ENCODE measurements at places on chromosomes 2 and 18. TPM values are rescaled to one million over a fixed set of nuclear protein-coding genes. Genes with fewer than 3 reads are reported as not detected.
A peak's percentile ranks its signal among the peaks of the same experiment; 100 is the strongest.

DNA sequence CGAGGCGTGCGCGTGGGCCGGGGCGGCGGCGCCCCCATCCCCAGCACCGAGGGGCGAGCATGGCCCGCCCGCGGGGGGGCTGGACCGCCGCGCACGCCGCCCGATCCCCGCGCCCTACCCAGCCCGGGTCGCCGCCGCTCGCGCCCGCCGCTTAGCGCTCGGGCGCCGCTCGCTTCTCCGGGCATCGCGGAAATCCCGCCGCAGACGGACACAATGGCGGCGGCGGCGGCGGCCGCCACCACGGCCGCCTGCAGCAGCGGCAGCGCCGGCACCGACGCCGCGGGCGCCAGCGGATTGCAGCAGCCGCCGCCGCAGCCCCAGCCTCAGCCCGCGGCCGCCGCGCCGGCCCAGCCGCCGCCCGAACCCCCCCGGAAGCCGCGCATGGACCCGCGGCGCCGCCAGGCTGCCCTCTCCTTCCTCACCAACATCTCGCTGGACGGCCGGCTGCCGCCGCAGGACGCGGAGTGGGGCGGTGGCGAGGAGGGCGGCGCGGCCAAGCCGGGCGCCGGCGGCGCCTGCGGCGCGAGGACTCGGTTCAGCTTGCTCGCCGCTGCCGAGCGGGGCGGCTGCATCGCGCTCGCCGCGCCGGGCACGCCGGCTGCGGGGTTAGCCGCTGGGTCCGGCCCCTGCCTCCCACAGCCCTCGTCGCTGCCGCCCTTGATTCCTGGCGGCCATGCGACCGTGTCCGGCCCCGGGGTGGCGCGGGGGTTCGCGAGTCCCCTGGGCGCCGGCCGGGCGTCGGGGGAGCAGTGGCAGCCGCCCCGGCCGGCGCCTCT is 453 bp downstream of the CABLES1 start:
- peak; percentile 75 for DNase-seq

- DNase-seq = no peak
Observed at GRCh38 chr18:44918142-44918476, 237.4 kb downstream of the SETBP1 start.

- no peak for DNase-seq
Observed at GRCh38 chr2:223692191-223692947, 90.2 kb upstream of the SCG2 start.

DNA sequence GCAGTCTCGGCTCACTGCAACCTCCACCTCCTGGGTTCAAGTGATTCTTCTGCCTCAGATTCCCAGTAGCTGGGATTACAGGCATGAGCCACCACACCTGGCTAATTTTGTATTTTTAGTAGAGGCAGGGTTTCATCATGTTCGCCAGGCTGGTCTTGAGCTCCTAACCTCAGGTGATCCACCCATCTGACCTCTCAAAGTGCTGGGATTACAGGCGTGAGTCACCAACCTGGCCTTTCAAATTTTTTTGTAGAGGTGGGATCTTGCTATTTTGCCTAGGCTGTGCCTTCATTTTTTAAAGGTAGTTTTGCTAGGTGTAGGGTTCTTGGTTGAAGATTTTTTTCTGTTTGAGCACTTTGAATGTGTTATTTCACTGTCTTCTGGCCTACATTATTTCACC is 6.2 kb downstream of the HAUS1 start:
- no peak for DNase-seq

DNA sequence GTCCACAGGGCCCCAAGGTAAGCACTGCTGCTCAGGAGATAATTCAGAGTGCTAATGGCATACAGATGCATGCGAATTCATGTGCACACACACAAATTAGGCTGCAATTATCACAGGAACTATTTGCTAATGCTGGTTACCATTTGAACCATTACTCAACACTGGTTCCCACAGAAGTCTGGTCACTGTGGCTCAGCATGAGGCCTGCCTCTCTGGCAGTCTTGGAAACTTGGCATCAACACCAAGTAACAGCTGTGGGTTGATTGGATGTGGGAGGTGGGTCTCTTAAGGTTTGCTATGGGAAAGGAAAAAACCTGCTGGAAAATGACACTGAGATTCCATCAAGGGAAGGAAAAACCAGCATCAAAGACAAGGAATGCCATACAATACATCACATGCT is 105.0 kb downstream of the CELF4 start:
- no peak for DNase-seq

GRCh38 chr2:2834516-2835254 is 503.6 kb upstream of the MYT1L start:
- DNase-seq = no peak

GRCh38 chr2:1366546-1367134 is 46.6 kb upstream of the TPO start:
- DNase-seq = no peak

DNA sequence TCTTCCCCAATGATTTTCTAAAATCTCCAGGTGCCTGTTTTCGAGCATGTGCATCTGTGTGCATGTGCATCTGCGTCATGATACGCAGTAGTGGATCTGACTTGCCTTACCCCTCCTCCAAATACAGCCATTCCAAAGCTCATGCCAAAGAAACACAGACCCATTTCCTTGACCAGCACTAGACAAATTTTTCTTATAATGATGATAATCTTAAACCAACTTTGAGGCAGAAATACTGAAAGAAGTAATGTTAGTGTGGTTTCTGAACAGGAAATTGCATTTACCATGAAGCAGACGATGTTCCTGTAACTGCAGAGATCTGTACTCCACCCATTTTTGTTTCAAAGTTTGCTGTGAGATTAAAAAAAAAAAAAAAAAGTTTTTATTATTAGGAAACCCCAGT is 25.6 kb downstream of the CYTIP start:
- no peak for DNase-seq

DNA sequence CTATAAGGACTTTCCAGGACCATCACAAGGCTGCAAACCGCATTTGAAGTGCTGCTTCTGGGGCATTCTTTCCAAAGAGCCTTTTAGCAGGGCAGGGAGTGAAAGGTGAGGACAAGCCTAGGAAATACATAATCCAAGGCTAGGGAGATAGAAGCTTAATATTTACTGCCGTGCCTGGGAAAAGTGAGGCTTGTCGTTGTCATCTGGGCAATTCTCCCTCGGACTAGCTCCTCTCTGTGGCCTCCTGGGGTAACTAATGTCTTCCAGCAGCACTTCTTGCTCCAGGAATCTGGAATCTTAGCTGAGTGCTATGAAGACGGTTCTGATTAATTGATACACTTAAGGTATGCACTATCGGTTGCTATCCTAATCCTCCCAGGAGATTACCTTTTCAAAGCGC is 69.3 kb upstream of the ATL2 start:
- no peak for DNase-seq

GRCh38 chr2:112153179-112153490 is 14.9 kb downstream of the FBLN7 start:
- DNase-seq = no peak

DNA sequence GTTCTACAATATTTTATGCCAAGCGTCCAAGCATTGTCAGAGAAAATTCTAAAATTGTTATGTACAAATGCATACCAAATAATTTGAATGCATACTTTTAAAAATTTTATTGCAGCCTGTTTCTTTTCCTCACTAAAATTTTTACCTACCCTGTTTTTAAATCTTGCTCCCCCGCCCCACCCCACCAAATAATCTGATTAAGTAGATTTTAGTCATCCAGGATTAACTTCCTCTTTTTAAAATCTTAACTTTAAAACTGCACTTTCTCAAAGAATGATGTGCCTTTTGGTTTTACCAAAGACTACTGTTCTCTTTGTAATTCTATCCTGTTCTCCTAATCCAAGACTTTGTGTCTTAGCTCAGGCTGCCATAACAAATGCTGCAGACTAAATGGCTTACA is 269.4 kb upstream of the FN1 start:
- DNase-seq = no peak

DNA sequence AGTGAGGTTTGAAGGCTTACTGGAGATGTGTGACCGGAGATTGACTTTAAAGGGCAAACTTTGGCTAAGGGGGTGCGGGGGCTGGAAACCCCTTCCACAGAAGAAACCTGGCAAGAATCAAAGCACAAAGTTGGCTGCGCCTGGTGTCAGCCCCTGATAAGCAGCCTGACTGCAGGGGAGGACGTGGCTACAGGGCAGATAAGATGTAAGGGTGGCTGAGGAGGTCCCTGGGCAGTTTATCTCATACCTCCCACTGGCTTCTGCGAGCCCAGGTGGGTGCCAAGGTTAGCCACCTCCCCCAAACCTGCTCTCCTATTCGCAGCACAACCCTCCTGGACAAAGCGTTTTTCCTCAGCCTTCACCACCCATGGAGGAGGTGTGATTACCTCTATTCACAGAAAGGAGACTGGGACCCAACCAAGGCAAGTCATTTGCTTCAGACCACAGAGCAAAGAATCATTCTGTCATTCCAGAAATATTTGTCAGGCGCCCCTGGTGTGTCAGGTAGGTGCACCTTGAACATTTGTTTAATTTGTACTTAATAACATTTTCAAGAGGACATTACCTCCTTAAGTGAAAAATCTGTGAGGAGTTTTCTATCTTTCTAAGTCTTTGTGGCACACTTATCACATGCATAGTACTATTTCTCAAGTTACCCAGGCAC is 73.1 kb upstream of the IL1R1 start:
- no peak for DNase-seq

DNA sequence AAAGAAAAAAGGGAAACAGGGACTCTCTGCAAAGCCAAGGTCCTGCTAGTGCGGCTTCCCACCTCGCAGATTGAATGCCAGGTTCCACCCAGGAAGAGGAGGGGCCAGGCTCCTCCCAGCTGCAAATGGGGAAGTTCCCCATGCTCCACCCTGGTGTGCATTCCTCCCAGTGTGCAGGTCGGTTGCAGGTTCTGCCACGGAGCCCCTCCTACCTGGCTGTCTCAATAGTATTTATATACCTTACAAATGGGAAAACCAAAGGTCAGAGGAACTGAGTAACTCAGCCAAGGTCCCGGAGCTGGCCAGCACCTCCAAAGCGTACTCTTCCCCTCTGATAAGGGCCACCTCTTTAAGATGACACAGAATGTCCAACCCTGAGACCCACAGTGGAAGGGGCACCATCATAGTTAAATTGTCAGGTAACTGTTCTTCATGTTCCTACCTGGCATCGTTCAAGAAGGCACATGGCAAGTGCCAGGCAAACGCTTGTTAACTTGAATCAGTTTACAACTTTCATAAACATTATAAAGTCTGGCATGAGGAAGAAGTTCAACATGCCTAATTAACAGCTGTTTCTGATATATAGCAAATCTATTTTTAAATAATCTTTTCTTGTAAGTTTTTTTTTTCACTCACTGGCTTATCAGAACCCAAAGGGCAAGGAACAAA is 35.5 kb downstream of the POU3F3 start:
- DNase-seq = no peak

- DNase-seq = no peak
Observed at GRCh38 chr18:27789406-27789805, 387.5 kb downstream of the CDH2 start.

DNA sequence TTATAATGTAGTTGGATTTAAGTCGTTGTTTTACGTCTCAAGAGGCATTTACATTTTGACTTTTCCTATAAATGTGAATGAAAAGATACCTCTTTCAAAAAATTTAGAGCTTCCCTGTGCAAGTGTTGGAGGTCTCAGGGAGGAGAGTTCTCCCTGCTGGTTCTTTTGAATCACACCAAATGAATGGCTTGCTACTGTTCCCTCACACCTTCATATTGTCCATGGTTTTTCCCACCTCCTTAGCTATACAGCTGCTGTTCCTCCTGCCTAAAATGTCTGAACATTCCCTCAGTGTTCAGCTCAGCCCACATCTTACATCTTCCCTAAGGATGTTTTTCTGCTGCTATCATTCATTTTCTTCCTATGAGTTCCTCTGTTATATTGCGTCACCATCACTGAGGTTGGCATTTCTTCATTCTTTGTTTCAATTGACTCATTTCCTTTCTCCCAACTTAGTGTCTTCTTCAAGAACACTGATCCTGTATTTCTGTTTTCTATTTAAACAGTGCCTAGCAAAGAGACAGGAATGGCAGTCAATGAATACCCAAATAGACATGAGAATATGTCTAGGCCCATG is 46.0 kb downstream of the COX7A2L start:
- no peak for DNase-seq

DNA sequence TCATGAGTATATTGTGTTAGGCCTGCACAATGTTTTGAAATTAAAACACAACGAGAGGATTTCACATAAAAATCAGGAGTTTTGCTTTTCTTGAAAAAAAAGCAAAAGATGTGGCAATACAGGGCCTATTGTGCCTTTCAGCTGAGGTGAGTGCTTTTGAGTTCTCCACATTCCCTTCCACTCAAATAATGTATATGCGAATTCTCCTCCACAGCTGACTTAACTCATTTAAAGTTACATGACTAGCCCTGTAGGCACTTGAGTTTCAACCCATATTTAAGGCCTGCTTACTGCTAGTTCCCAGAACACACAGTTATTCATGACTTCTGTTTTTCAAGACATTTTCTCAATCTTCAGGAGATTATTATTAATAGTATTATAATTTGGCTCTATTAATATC is 353.1 kb downstream of the NUP35 start:
- no peak for DNase-seq

DNA sequence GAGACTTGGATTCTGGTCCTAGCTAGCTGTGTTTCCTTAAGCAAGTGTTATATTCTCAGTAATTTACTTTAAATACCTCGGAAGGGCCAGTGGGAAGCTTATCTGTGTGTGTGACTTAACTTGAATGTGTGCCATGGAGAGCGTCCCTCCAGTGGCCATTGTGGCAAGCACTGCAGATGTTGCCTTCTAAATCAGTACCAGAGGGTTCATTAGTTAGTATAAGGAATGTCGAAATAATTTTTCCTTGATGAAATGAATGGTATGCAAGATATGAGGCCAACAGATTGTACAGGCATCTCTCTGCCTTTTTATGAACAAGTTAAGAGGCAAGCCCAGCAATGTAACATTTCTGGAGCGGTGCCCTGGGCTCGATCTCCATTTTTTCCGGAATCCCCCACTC is 52.0 kb downstream of the FBXO36 start:
- DNase-seq = no peak

Gene HIBCH
- total RNA-seq = 3.7 TPM

Gene EMX1
- not detected for total RNA-seq

Gene LOXHD1
- total RNA-seq = not detected

Gene FZD7
- 32.5 TPM for total RNA-seq

Gene IL36A
- not detected for total RNA-seq

Gene ZNF638
- 56.0 TPM for total RNA-seq

Gene SERPINB11
- not detected for total RNA-seq

Gene NCKAP5
- 0.75 TPM for total RNA-seq

Gene FEV
- not detected for total RNA-seq

Gene AGAP1
- 19.7 TPM for total RNA-seq

Data from ascending aorta (tissue), 2 donors.